ENCODE measurements at places on chromosomes 4 and X.
A peak's percentile ranks its signal among the peaks of the same experiment; 100 is the strongest.

- no peak for ATAC-seq
Measured at GRCh38 chrX:110050901-110051300, 48.0 kb downstream of the TMEM164 start.

DNA sequence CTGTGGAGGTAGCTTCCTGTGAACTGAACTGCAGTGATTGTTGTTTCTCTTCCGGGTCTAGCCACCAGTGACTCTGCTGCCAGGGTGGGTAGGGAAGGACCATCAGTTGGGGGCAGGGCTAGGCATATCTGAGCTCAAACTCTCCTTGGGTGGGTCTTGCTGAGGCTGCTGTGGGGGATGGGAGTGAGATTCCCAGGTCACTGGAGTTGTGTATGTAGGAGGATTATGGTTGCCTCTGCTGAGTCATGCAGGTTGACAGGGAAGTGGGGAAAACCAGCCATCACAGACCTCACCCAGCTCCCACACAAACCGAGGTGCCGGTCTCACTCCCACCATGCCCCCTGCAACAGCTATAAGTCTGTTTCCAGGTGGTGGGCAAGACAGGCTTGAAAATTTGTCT, 1937.8 kb downstream of the PCDH7 start:
- no peak for ATAC-seq

DNA sequence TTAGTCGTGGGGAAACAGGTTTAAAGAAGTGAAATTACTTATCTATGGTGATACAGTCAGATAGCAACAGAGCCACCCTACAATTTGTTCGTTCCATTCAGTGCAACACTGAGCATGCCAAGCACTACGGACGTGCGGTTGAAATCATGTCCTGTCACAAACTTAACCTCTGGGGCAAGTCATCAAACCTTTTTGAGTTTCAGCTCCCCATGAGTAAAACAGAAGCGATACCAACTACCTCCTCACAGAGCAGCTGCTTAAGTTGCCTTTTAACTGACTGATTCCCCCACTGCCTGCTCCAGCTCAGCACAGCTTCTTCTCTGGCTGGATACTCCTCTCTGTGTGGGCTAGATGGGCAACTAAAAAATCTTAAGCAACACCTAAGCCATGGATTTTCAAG, 36.0 kb downstream of the LHFPL1 start:
- no peak for ATAC-seq

- ATAC-seq: no peak
Measured at GRCh38 chr4:2599304-2599654, 62.8 kb downstream of the FAM193A start.

DNA sequence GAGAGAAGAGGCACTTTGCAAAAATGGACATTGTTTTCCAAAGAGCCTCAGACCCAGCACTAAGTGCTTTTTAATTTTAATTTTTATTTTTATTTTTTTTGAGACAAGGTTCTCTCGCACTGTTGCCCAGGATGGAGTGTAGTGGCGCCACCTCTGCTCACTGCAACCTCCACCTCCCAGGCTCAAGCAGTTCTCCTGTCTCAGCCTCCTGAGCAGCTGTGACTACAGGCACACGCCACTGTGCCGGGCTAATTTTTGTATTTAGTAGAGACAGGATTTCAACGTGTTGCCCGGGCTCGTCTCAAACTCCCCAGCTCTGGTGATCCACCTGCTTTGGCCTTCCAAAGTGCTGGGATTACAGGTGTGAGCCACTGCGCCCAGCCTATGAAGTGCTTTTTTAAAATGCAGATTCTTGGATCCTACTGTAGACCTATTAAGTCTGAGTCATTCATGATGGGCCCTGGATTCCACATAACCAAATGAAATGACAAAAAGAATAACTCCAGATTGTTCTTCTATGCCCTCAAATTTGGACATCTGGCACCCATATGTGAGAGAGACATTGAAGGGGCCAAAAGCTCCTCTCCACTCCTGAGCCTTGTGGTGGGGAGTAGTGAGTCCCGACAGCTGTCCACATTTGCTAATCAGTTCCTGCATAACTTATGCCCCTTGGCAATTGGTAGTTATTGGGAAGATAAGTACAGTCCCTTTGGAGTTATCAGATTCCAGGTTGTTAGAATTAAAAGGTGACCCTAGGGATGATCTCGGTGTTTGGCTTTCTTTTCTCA, 3.6 kb downstream of the NOCT start:
- no peak for ATAC-seq

DNA sequence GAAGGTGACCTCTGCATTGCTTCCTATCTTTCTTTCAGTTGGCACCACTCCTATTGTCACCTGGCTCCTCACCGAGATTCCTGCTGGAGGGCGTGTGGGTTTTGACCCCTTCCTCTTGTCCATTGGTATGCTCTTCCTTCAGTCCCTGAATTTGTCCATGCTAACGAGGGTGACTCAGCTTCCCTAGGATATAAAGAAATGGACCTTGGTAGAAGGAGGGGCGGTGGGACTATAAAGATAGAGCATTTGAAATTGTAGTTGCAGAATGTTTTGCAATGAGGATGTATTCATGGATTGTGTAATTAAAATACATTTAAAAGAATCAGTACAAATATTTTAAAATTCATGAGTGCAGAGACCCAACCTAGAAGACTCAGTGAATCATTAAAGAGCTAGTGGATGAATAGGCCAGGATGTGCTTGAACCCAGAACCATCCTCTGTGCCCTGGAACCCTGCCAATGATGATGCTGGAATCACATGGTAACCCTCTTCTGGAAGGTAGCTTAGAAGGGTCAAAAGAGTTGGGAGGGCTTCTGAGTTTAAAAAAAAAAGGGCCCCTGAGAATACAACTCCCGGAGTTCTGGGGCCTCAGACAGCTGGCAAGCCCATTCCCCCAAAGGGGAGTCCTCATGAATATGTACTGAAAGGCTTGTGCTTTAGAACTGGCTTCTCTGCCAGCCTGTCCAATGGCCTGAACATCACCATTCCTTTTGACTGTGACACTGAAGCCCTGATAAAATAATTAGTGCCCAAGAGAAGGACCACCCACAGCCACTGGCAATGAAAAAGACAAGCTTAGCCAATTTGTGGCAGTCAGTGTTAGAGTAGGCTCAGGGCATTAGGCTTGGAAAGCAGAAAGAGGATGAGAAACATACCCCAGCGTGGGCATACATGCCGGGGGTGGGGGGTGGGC, 8.0 kb downstream of the XPNPEP2 start:
- peak; percentile 85 for ATAC-seq

DNA sequence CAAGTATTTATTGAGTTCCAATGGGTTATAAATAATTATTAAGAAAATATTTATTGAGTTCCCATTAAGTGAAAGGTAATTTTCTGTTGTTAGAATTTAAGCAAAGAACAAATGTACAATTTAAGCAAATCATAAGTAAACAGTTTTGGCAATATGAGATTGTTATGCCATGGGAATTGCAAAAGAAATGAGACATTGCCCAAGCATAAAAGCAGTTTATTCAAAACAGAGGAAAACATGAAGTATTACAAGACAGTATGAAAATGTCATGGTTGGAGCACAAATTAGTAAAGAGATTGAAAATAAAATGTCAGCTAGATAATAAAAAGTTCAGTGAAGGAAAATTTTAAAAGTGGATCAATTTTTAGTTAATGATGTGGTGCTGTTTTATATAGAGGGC, 706.1 kb upstream of the EPHA5 start:
- no peak for ATAC-seq

GRCh38 chr4:153090670-153091385, 113.4 kb upstream of the TRIM2 start:
- ATAC-seq: no peak

- peak; percentile 98 for ATAC-seq
Measured at GRCh38 chr4:113878668-113879067, 100.8 kb downstream of the ARSJ start.

DNA sequence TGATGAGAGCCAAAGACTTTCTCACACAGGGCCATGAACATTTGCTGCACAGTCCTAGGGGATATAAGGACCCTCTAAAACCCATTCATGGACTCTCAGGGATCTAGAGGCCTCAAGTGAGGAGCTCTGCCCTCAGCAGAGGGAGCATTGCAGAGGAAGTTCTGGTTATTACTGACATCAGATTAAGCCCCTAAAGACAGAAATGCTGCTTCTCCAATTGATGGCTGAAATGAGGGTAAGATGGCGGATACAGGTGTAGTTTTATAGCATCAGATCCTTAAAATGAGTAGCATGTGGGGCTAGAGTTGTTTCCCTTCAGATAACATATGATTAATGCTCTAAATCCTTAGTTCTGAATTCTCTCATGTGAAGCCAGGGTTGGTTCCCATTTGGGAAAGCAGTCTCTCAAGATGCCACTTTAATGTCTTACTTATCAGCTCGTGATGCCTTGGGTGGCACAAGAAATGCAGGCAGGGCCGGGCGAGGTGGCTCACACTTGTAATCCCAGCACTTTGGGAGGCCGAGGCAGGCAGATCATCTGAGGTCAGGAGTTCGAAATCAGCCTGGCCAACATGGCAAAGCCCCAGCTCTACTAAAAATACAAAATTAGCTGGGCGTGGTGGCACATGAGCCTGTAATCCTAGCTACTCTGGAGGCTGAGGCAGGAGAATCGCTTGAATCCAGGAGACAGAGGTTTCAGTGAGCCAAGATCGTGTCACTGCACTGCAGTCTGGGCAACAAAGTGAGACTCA, 7.9 kb downstream of the RHOH start:
- ATAC-seq: no peak

- ATAC-seq: no peak
Measured at GRCh38 chr4:72208421-72209075, 176.7 kb downstream of the NPFFR2 start.

DNA sequence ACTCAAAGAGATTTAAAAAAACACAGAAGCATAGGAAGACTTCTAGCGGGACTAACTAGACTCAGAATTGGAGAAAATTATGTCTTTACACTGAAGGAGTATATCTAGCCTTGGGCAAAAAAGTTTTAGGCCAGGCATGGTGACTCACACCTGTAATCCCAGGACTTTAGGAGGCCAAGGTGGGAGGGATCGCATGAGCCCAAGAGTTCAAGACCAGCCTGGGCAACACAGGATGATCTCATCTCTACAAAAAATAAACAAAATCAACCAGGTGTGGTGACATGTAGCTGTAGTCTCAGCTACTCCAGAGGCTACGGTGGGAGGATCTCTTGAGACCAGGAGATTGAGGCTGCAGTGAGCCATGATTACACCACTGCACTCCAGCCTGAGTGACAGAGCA, 99.5 kb downstream of the NEUROG2 start:
- no peak for ATAC-seq

GRCh38 chrX:27767387-27767786, 40.4 kb upstream of the MAGEB10 start:
- no peak for ATAC-seq

DNA sequence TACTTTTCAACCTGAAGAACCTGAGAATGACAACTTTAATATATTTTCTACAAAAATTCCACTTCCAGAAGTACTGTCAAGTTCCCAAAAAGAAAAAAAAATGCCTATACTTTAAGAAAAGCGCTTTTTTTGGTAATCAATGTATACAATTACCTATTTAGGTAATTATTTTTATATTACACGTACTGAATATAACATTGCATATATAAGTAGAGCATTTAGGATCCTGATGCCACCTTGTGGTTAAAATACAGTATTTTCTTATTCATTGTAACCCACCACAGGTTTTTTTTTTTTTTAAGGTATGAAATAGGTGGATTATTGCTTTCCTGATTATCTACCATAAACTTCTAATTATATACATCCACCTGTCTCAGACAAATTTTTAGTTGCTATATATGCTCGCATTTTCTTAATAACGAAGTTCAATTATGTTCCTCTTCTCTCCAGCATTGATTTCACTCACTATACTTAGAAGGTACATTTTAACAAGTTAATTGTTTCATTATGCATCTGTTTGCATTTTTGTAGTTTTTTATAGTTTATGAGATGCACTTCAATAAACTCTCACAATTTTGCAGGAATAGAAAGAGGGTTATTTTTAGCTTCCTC, 5.2 kb downstream of the MAP9 start:
- no peak for ATAC-seq

- no peak for ATAC-seq
Measured at GRCh38 chr4:175540732-175541131, 271.3 kb downstream of the GPM6A start.

- no peak for ATAC-seq
Measured at GRCh38 chr4:152351080-152351479, 184.8 kb downstream of the FBXW7 start.

DNA sequence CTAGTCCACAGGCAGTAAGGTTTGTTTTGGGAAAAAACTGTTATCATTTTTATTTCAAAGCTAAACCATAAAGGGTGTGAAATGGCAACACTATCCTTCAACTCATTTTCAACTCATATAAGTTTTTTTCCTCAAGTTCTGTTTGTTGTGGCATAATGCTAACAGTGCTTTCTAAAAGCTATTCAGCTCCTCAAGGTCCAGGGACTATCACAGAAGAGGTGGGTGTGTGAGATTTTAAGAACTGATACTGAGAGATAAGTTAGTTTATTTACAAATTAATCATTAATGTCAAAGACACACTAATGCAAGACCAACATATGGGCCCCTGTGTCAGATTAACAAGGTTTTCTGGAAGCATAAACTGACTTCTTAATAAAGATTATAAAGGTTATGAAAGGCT, 11.8 kb downstream of the UGT2B15 start:
- no peak for ATAC-seq

All from motor neuron (in vitro differentiated cells).